ENCODE measurements at places on chromosomes 1 and 21.

GRCh38 chr21:41419921-41420862 is 5.8 kb upstream of the MX1 start:
- DNase-seq = peak; percentile 40

DNA sequence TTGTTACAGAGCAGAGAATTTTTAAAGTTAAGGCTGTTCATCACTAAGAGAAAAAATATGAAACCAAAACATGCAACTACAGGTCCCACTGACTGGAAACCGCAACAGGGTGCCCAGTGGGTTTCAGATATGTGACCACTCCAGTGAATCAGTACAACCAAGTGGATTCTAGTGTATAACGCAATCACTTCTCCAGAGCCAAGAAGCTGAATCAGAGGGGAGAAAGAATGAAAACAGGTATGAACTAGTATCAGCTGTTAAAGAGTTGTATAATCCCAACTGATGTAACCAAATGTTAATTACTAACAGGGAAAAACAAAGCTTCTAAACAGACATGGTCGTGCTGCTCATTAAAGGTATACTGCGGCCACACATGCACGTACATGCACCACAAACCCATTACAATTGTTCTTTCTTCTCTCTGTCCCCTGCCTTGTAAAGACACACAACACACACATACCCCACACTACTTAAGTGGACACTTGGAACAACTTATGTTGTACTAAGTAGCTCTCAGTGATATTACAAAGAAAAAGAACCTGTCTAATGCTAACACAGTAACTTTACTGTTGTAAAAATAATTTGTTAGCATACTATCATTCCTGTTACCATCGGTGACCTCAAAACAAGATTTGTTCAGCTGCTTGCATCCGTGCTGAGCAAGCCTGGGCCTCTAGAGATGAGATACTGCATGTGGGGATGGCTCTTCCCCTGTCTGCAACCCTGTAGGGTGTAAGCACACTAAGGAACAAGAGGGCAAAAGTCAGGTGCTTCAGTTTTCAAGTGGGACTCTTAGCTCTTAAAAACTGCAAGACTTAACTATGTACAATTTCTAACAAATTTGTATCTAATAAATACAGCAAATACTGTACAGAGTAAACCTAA is 74.2 kb downstream of the PTPN14 start:
- DNase-seq = no peak

- no peak for DNase-seq
Measured at GRCh38 chr1:204971517-204972336, 71.3 kb upstream of the CNTN2 start.

- no peak for DNase-seq
Measured at GRCh38 chr1:33517596-33518250, 45.3 kb downstream of the ZSCAN20 start.

DNA sequence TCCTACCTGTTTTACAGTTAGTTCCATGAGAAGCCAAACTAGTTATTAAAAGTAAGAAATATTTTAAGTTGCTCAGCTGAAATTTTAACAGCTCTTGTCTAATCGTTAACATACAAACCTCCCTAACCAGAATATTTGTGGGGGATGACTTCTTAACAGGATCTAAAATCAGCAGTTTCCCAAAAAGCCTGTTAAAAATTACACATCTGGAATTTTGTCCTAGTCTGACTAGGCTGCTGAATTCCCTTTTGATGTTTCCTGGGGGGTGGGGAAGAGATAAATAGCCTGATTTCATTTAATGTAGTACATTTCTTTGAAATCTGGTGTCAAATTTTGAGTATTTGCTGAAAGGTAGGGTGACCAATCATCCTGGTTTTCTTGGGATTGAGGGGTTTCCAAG is 78.8 kb upstream of the ARHGAP29 start:
- DNase-seq = no peak

- DNase-seq = no peak
Measured at GRCh38 chr1:51641096-51641495, 24.2 kb downstream of the OSBPL9 start.

- peak; percentile 12 for DNase-seq
Measured at GRCh38 chr1:235697508-235697907, 47.9 kb upstream of the GNG4 start.

GRCh38 chr1:15178571-15179484 is 25.3 kb downstream of the TMEM51 start:
- DNase-seq = no peak

GRCh38 chr1:113616156-113616555 is 143.1 kb downstream of the PHTF1 start:
- no peak for DNase-seq

- no peak for DNase-seq
Measured at GRCh38 chr1:247529771-247530355, 6.4 kb downstream of the OR2C3 start.

DNA sequence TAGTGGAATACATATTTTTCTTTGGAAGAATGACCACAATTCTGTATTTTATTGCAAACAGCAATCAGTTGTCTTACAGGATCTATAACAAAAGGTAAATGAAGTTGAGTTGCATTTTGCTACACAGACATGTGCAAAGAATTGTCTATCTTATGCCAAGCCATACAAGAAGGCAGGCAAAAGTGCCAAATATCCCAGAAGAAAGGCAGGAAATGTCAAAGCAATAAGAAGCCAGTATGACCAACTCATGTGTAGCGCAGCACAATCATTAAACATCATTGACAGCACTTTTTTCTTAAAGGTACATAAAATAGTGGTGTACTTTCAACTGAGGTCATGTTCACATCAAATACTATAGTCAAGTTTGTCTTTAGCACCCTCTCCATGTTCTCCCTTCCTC is 42.7 kb downstream of the NIBAN1 start:
- DNase-seq = no peak

Measured in activated T-cell treated with anti-CD3 and anti-CD28 coated beads, Interleukin-2, amount 50 U/mL, for 72 hours (primary cell).